Hepatocyte (in vitro differentiated cells): ENCODE measurements at places on chromosomes 7 and 10. TPM values are rescaled to one million over a fixed set of nuclear protein-coding genes. Genes with fewer than 3 reads are reported as not detected.

- H3K27ac ChIP-seq = no peak overlapping the region
- H3K4me1 ChIP-seq = peaks cover 35% of the 10 kb centered on the region
- no peaks in the 10 kb centered on the region for H3K36me3 ChIP-seq
- H3K27me3 ChIP-seq = no peaks in the 10 kb centered on the region
- H3K4me3 ChIP-seq = no peak overlapping the region
- DNase-seq = no peak
These were observed 24.6 kb downstream of the VSIR start for GRCh38 chr10:71748671-71749191.

DNA sequence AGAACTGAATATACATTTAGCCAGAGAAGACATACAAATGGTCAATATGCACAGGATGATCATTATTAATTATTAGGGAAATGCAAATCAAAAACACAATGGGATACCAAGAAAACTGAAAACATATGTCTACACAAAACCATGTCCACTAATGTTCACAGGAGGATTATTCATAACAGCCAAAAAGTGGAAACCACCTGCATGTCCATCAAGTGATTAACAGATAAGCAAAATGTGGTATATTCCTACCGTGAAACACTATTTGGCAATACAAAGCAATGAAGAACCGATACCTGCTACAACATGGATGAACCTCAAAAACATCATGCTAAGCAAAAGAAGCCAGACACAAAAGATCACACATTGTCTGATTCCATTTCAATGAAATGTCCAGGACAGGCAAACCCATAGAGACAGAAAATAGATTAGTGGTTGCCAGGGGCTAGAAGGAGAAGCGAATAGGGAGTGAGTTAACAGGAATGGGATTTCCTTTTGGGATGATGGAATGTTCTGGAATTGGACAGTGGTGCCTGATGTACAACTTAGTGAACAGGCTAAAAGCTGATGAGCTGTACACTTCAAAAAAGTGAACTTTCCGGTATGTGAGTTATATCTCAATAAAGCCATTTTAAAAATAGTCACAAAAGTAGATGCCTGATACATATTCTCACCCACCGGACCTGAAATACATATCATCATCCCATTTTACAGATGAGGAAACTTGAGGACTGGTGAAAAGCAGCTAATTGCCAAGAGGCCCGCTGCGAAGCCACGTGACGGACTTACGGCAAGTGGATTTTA is 33.6 kb downstream of the HIPK2 start:
- no peaks in the 10 kb centered on the region for H3K27me3 ChIP-seq
- H3K36me3 ChIP-seq = no peaks in the 10 kb centered on the region
- H3K27ac ChIP-seq = no peak overlapping the region
- H3K4me3 ChIP-seq = no peak overlapping the region
- peaks cover 11% of the 10 kb centered on the region for H3K4me1 ChIP-seq
- no peak for DNase-seq

GRCh38 chr10:5639066-5639465 is 27.3 kb downstream of the ASB13 start:
- peaks cover 5% of the 10 kb centered on the region for H3K4me1 ChIP-seq
- H3K4me3 ChIP-seq = no peak overlapping the region
- no peaks in the 10 kb centered on the region for H3K36me3 ChIP-seq

DNA sequence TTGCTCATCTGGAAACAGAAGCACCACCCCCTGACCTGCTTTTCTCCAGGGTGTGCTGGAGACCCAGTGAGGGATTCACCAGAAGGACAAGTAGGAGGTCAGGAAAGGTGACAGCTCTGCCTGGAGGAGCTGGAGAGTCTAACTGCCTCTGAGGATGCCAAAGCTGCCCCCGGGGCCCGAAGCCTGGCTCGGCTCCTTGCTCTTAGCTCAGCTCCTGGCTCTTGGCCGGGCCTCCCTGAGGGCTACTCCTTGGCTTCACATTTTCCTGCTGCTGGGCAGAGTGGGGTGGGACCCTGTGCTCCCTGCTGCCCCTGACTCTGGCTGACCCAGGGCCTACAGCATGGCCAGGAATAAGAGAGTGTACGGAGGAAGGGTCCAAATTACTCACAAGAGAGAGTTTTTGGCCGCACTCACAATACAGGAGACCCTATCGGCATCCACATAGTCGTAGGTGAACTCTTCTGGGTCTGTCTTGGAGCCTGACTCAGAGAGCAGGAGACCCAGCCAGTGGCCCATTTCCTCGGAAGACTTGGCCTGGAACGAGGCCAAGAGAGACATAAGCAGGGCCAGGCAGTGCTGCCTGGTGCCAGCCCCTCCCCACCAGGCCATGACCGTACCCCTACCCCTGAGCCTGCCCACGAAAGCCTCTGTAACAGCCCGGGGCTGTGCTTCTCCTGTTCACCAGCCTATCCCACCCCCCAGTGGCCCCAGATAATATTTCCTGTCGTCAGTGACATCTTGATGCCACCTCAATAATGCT is 63.1 kb downstream of the VWA2 start:
- H3K4me3 ChIP-seq = no peak overlapping the region
- H3K36me3 ChIP-seq = no peaks in the 10 kb centered on the region
- H3K27ac ChIP-seq = no peak overlapping the region
- no peaks in the 10 kb centered on the region for H3K27me3 ChIP-seq
- DNase-seq = no peak
- peaks cover 9% of the 10 kb centered on the region for H3K4me1 ChIP-seq

Gene ASAH2
- 7.9 and 9.7 TPM in 2 replicates for total RNA-seq

- H3K36me3 ChIP-seq = no peaks in the 10 kb centered on the region
These were observed 49.3 kb downstream of the CALML3 start for GRCh38 chr10:5573968-5574641.

Gene SPDYE2B
- total RNA-seq = not detected in 2 replicates

DNA sequence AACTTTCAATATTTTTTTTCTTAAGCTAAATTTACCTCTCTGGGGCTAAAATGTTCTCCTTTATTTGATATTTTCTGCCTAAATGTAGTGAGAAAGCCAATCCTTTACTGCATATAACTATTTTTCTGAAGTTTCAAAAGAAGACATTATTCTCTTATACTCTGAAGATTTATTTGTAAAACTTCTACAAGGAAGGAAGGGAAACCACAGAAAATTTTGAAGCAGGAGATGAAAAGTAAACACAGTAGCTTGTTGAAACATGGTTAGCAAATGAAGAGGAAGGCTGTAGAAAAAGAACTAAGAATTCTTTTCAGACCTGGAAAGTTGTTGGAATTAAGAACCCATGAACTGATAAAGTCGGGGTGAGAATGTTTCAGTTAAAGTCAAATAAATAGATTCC is 330.3 kb downstream of the HGF start:
- H3K27ac ChIP-seq = no peak overlapping the region
- no peaks in the 10 kb centered on the region for H3K36me3 ChIP-seq
- no peak for DNase-seq
- no peaks in the 10 kb centered on the region for H3K4me1 ChIP-seq
- no peak overlapping the region for H3K4me3 ChIP-seq

DNA sequence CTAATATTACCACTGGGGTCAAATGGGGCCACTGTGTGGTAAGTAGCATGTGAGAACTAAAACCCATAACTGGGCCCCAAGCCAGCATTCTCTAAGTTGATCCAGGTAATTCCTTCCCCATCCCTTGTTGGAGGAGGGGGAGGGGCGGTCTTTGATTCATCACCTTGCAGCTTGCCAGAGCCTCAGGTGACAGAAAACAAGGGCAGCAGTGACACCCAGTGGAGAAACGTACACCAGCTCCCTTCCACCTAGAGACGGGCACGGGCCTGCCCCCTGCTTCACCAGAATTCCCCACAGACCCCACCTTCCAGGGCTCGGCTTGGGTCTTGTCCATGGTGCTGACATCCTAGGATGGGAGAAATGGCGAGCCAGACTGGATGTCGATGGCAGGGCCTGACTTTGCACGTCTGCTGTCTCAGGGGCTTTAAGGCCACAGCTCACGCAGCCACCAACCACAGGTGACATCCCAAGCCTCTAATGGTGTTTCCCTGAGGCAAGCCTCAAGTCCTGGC is 102.0 kb downstream of the STRA8 start:
- no peak overlapping the region for H3K27ac ChIP-seq
- H3K27me3 ChIP-seq = no peaks in the 10 kb centered on the region
- H3K4me3 ChIP-seq = no peak overlapping the region
- H3K4me1 ChIP-seq = peaks cover 4% of the 10 kb centered on the region
- DNase-seq = peak; percentile 91
- no peaks in the 10 kb centered on the region for H3K36me3 ChIP-seq

GRCh38 chr10:115044891-115045290 is 48.3 kb upstream of the ATRNL1 start:
- no peak overlapping the region for H3K27ac ChIP-seq
- H3K4me1 ChIP-seq = no peaks in the 10 kb centered on the region
- no peaks in the 10 kb centered on the region for H3K27me3 ChIP-seq
- H3K36me3 ChIP-seq = no peaks in the 10 kb centered on the region

GRCh38 chr10:129586898-129587443 is 119.9 kb downstream of the MGMT start:
- no peak overlapping the region for H3K4me3 ChIP-seq
- no peak for DNase-seq
- no peaks in the 10 kb centered on the region for H3K4me1 ChIP-seq

Gene HOXA5
- 0.08 and 0.70 TPM in 2 replicates for total RNA-seq

DNA sequence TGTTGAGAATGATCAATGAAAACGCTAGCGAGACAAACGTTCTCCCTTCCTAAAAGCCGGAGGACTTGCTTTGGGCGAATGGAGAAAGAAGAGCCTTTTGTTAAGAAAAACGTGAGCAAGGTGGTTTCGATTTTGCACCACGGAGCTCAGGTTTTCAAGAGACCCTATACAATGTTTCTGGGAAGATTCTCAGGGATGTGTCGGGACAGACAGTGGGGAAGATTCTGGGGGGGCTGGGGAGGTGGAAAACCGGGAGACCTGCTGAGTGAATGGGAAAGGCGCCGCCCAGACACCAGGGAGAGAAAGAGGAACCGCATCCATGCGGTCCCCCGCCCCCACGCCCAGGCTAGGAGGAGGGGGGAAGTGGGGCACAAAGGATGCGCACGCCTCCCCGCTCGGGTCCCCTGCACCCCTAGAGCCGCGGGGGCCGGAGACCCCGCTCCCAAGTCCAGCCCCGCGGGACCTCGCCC is 745 bp downstream of the YWHAG start:
- no peaks in the 10 kb centered on the region for H3K27me3 ChIP-seq
- peaks cover 21% of the 10 kb centered on the region for H3K4me1 ChIP-seq
- no peaks in the 10 kb centered on the region for H3K36me3 ChIP-seq
- peak overlapping the region; percentile 99 for H3K27ac ChIP-seq
- DNase-seq = peak; percentile 79

Gene TMEM184A
- 14.5 and 23.4 TPM in 2 replicates for total RNA-seq

Gene CHN2
- 8.7 and 20.7 TPM in 2 replicates for total RNA-seq

DNA sequence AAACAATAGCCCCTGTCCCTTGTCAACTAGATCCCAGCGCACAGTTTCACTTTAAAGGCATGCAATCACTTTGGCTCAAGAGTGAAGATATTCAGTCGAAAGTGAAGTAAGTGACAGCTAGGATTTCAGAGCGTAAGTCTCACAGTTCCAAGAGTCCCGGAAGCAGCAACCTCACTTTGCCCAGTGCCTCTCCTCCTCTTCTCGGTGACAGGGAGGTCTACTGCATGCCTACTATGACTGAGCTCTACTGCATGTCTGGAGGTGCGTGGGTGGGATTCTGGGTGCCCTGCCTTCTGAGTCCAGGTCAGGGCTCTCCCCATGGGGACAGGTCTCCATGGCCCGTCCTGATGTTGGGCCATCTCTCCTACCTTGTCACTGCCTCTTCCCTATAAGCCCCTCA is 17.0 kb downstream of the PRKCQ start:
- no peaks in the 10 kb centered on the region for H3K4me1 ChIP-seq
- H3K27me3 ChIP-seq = no peaks in the 10 kb centered on the region
- H3K36me3 ChIP-seq = no peaks in the 10 kb centered on the region
- no peak overlapping the region for H3K4me3 ChIP-seq

DNA sequence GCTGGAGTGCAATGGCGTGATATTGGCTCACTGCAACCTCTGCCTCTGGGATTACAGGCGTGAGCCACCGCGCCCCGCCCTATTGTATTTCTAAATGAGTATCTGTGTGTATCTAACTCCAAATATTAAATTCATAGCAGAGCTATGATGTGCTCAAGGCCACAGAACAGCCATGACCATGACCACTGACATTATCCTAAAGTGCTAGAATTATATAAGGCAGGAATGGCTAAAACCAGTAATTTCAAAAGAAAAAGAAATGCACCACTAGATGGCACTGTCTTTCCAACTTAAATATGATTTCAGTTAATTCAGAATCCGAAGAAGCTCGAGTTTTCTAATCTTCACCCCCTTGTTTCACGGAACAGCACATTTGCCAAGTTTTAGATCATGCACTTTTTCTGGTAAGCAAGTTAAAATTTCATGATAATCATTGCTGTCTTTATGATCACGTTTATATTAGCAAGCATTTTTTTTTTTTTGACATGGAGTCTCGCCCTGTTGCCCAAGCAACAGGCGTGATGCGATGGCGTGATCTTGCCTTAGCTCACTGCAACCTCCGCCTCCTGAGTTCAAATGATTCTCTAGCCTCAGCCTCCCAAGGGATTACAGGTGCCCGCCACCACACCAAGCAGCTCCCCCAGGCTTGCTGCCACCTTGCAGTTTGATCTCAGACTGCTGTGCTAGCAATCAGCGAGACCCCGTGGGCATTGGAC is 65.3 kb downstream of the OR13A1 start:
- no peaks in the 10 kb centered on the region for H3K36me3 ChIP-seq
- H3K4me3 ChIP-seq = peak overlapping the region; percentile 46
- no peaks in the 10 kb centered on the region for H3K4me1 ChIP-seq
- DNase-seq = peak; percentile 88

DNA sequence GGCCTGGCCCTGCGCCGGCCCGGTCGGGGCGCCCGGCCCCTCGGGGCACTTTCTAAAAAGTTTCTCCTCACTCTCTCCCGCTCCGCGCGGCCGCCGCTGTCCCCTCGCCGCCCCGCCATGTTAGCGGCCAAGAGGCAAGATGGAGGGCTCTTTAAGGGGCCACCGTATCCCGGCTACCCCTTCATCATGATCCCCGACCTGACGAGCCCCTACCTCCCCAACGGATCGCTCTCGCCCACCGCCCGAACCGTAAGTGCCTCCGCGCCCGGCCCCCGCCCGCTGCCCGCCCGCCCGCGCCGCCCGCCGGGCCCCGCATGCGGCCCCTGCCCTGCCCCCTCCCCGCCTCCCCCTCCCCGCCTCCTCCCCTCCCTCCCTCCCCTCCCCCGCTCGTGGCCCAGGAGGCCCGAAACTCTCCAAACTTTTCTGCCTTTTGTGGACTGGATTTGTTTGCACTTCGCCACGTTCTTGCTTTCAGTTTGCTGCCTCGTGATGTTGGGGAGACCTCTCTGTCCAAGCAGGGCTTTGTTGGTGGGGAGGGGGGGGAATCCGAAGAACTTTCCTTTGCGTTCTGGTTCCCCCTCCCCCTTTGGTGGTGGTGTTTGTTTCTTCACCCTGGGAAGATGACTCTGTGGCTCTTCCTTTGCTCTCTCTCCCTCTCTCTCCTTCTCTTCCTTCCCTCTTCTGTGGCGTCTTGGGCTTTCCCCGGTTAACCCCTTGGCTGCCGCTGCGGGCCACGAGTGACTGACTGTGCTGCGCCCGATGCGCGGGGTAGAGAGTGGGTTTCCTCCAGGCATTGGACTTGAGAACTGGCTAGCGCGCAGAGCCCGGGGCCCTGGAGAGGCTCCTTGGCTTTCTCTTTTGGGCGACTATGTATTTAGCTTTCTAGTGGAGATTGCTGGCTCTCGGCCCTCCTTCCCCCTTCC is 1.6 kb downstream of the TCF7L2 start:
- H3K4me3 ChIP-seq = peak overlapping the region; percentile 54
- no peaks in the 10 kb centered on the region for H3K36me3 ChIP-seq
- no peaks in the 10 kb centered on the region for H3K27me3 ChIP-seq
- DNase-seq = peak; percentile 82
